ENCODE measurements at places on chromosomes 16 and 17.

- DNase-seq = no peak
Measured at GRCh38 chr16:73427164-73427563, 379.2 kb upstream of the ZFHX3 start.

- DNase-seq = no peak
Measured at GRCh38 chr16:4968879-4969483, 10.9 kb downstream of the SEC14L5 start.

DNA sequence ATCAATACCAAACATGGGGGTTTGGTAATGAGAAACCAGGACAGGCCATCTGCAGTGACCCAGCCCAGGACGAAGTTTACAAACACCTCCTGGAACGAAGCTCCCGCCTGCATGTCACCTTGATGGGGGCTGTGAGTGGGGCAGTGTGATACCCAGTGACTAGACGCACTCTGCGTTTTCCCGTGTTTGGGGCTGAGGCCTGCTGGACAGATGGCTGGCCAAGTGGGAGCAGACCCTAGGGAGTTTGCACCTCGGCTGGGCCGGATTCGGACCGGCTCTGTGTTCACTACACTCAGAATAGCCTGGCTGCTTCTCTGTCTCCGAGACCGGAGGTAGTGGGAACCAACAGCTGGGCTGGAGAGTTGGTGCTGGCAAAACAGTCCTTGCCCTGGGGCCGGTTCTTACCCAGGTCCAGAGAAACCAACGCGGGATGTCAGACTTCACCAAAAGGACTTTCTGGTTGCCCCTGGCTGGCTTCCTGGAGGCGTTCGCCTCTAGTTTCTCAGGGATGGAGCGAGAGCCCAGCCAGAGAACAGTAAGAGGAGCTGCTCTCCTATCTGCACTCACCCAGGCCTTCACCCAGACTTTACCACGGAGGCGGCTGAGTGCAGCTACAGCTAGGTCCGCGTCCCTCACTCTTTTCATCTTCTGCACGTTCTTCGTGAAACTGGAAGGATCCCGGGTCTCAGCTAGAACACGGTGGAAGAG is 20.4 kb downstream of the CARHSP1 start:
- no peak for DNase-seq

DNA sequence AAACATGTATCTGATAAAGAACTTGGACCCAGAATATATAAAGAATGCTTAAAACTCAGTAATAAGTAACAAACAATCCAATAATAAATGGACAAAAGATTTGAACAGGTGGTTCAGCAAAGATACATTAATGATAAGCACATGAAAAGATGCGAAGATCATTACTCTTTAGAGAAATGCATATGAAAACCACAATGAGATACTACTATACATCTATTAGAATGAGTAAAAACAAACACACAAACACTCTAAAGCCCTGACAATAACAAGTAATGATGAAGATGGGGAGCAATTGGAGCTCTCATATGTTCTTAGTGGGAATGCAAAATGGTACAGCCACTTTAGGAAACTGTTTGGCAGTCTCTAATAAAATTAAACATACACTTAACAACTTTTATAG is 29.1 kb downstream of the OSBPL7 start:
- no peak for DNase-seq

- DNase-seq = no peak
Measured at GRCh38 chr16:85383836-85384832, 229.0 kb upstream of the GSE1 start.

GRCh38 chr17:79224903-79225302 is 150.3 kb downstream of the ENGASE start:
- DNase-seq = no peak

Measured in EL (cell line).